ENCODE measurements at places on chromosomes 11 and 22. TPM values are rescaled to one million over a fixed set of nuclear protein-coding genes. Genes with fewer than 3 reads are reported as not detected.

Gene POU2AF2
- not detected for total RNA-seq

Gene SCGB1D1
- total RNA-seq = not detected

Gene HBE1
- 23.8 TPM for total RNA-seq

Gene APOA5
- total RNA-seq = not detected

Gene BIK
- total RNA-seq = 1.1 TPM

Gene PHETA2
- total RNA-seq = 8.6 TPM

Gene MFNG
- total RNA-seq = 9.6 TPM

Gene ZNRF3
- 27.7 TPM for total RNA-seq

Gene SHANK3
- total RNA-seq = 23.5 TPM

Gene CCDC89
- total RNA-seq = 3.7 TPM

Gene VPS26B
- total RNA-seq = 40.8 TPM

Gene MCM5
- 77.0 TPM for total RNA-seq

Gene GLYATL1
- 115 TPM for total RNA-seq

Gene MOGAT2
- 0.53 TPM for total RNA-seq

Gene DDX17
- 1,686 TPM for total RNA-seq
